ENCODE measurements at places on chromosomes 12 and 14.

DNA sequence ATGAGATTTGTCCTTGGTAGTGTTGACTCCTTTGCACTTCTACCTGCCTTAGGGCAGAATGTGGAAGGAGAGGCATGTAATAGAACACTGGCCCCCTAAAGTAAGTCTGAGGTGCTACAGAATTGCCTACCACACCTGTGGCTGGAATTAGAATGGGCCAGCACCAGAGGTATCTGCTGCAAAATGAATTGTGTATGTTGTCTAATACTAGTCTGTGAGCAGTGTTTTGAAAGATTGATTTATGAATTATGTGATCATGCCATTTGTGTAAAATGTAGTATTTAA is 5.7 kb upstream of the STYX start:
- DNase-seq: no peak

GRCh38 chr14:73058922-73059673 is 764 bp downstream of the RBM25 start:
- DNase-seq: no peak

GRCh38 chr12:28145216-28145615 is 45.0 kb upstream of the CCDC91 start:
- no peak for DNase-seq

DNA sequence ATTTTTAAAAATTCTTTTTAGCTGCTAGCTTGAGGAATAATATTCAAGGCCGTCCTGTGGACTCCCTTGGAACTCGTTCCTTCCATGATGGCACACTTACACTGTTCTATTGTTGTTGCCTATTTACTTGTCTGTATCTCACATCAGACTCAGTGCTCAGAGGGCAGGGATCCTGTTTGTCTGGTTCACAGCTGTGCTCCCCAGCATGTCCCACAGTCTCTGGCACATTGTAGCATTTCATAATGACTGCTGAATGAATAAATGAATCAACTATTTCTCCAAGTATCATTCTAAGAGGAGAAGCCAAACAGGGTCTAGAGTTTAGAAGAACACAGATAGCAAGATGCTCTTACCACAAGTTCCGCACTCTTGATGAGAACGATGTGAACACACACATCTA is 48.0 kb downstream of the NTN4 start:
- DNase-seq: no peak

DNA sequence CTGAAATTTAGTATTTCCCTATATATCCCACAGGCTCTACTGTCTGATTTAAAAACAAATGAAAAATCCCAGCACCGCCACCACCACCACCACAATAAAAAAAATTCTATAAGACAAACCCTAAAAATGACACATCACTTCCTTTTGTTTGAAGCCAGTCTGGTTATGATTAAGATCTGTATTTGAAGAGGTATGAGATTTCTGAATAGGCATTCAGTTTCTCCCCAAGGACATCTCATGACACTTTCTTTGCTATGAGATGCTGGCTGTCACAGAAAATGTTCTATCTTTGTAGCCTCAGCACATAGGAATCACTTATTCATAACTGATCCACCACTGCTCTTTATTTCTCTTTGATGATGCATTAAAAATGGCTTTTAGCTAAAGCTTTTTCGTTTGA is 1071.0 kb downstream of the SLC6A15 start:
- DNase-seq: no peak

GRCh38 chr14:54671537-54671936 is 104.6 kb downstream of the SAMD4A start:
- no peak for DNase-seq

DNA sequence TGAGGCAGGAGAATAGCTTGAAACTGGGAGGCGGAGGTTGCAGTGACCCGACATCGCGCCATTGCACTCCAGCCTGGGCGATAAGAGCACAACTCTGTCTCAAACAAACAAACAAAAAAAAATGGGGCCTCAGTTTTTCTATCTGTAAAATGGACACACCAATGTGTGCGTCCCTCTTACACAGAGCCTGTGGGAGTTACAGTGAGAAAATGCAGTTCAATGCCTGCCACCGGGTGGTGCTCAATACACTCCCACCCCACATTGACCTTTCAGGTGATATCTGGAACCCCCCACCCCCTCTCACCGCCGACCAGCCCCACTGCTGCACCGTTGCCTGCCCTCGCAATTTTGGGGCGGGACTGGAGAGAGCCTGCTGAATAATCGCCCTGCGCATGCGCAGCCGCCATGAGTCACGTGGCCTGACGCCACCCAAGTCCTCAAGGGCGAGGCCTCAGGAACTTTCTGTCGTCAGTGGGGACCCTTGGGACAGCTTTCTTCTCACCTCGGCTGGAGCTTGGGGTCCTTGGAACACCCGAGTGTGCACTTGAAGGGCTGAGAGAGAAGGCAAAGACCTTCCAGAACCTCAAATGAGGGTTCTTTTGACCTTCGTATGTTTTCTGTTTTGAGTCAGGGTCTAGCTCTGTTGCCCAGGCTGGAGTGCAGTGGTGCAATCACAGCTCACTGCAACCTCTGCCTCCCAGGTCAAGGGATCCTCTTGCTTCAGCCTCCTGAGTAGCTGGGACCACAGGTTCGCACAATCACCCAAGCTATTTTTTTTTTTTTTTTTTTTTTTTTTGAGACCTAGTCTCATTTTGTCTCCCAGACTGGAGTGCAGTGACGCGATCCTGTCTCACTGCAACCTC is 14.6 kb upstream of the CABP1 start:
- DNase-seq: no peak

- DNase-seq: no peak
Observed at GRCh38 chr14:77264466-77265186, 6.4 kb downstream of the NGB start.

GRCh38 chr12:5577741-5578140 is 145.8 kb downstream of the NTF3 start:
- no peak for DNase-seq

DNA sequence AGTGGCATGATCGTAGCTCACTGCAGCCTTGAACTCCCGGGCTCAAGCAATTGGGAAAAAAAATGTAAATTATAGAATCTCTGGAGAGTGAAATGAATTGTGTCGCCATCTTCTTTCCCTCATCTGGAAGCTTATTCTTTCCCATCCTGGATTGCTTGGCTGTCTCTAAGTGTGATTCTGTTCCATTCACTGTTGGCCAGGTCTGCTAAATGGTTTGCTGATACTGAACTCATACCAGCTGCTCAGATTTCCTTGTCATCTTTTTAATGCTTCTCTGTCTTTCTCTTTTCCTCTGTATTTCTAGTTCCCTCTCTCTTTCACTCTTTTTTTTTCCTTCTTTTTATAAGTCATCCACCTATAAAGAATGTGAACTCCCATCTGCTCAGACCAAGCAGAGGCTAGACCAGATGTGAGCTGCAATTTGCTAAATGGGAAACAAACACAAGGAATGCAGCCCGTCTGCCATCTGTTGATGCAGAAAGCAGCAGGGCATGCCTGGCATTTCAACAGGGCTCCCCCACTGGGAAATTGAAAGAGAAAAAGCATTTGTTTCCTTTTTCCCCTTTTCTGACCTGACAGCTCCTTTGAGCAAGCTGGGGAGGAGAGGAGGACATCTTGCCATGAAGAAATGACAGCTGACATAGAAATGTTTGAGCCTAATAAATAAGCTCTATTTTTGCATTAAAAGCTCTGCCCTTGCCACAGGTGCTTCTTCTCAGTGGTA is 1823.6 kb upstream of the FLRT2 start:
- no peak for DNase-seq

- no peak for DNase-seq
Observed at GRCh38 chr12:39272871-39273655, 169.9 kb downstream of the KIF21A start.

DNA sequence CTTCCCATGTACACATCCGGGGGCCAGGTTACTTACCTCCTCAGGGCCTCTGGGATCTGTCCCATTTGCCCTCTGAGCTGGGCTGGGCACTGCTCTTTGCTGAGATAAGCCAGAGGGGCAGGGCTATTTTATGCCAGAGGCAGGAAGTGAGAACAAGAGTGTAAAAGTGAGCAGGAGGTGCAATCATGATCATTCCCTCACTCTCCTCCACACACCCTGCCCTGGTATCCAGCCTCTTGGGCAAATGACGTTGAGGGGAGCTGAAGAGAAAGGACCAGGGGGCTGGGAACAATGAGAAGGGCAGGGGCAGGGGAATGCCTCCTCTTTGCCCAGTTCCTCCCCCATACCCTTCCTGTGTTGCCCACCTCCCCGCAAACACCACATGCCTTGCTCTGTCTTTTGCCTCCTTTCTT is 4.2 kb downstream of the LPAR5 start:
- DNase-seq: no peak

- DNase-seq: no peak
Observed at GRCh38 chr12:71469258-71469750, 29.7 kb downstream of the LGR5 start.

DNA sequence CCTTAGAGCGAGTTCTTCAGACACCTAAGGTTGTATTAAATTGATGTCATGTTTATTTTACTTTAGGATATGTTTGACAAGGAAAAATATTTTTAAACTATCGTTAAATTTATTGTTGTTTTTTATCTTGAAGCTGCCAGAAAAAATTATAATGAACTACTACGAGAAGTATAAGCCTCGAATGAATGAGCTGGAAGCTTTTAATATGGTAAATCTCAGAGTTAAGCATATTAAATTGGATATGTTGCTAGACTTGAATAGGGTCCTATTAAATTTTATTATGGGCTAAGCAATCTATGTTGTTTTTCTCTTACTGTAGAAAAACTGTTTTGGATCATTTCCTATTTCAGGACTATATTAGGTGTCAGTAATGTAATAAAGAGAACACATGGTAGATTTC is 118.2 kb downstream of the METTL25 start:
- no peak for DNase-seq

DNA sequence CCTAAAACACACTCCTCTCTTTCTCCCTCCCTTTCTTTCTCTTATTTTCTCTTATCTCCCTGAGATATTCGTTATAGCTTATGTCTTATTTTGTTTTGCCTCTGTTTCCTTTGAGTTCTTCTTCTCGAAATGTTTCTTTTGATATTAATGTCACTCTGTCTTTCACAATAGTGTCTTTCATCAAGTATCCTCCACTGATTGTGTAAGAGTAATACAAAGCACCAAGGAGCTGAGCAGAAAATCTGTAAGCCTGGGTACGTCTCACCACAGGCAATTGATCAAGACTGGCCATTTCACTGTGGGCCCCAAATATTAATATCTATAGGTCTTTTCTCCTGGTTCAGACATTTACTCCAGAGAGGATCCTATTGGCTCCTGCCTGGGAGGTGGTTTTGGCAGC is 4.8 kb upstream of the LYZ start:
- DNase-seq: no peak

- no peak for DNase-seq
Observed at GRCh38 chr12:12442548-12443071, 85.7 kb downstream of the BORCS5 start.

DNA sequence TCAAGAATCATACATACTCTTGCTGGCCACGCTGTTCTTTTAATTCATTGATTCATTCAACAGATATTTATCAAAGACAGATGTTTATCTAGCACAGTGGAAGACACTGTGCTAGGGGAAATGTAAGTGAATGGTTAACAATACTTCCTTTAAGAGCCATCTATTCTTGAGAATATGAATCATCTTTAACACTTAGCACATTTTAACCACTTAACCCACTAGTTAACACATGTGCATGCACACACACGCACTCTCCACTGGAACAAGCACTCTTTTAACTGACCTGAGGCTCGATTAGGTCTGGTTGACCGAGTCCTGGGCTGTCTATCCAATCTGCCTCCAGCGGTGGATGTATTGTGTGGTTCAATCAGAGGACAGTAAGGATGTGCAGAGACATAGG is 34.6 kb downstream of the LMNTD1 start:
- no peak for DNase-seq

DNA sequence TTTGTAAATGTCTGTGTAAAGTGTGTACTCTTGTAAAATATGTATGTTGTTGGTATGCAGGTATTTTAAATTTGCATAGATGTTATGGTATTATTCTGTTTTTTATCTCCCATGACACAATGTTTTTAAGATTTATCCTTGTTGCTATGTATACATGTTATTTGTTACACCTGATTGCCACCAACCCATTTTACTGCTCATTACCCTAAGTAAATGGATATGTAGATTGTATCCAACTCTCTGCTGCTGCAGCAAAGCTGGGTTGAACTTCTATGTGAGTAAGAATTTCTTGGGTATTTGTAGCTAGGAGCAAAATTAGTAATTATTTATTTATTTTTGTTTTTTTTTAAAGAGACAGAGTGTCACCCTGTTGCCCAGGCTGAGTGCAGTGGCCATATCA is 6.2 kb downstream of the APAF1 start:
- no peak for DNase-seq

GRCh38 chr14:87002776-87003175 is 990.2 kb downstream of the GALC start:
- DNase-seq: no peak

DNA sequence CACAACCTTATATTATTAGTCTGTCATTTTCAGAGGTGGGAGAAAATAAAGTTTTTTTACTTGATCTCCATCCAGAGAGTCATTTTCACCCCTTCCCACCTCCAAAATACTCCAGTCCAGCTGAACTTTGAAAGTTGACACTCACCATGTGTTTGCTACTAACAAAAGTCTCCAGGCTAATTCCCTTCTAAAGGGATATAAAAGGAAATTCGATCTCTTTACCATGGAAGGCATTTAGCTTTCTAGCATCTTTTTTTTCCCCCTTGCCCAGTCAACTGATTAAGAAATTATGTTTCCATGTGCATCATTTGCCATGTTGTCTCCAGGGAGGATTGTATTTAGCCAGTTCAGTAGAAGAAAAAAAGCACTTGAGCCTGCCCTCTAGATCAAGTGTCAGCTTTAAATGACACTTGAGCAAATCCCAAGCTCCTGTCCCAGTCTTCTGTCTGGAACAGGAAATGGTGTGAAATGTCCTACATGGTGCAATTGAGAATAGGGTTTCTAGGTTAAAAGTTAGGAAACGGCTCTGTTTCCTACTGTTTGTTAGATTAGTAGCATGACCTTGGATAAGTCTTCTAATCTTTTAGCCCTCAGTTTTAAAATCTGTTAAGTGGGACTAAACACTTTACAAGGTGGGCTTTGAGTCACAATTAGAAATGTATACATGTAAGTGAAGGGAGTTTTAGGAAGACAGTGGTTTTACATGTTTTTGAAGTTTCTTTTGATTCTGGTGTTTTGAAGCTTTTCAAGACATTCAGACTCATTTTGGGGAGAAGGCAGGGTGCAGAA is 67.2 kb downstream of the GNS start:
- DNase-seq: no peak

GRCh38 chr12:91511795-91512420 is 329.3 kb upstream of the DCN start:
- no peak for DNase-seq

DNA sequence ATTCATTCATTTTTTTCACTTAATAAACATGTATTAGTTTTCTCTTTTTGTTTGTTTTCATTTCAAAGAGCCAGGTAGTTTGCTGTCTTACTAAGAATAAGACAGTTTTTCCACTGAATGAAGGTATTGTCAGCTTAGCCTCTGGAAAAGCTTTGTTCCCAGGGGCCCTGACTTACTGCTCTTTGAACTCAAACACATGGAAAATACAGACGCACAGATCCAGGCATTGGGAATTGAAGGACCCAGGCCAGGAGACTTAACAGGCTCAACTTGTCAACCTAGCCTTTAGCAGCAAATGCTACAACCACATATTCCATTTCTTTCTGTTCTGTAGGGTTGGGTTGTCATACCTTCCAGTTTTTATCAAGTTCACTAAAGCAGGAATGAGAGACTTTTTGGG is 38.5 kb upstream of the SLCO1C1 start:
- DNase-seq: no peak

Measured in NCI-H510A (cell line).